ENCODE measurements at places on chromosomes 2 and 18.

GRCh38 chr2:64295326-64296139 is 151.3 kb upstream of the PELI1 start:
- no peak for DNase-seq

DNA sequence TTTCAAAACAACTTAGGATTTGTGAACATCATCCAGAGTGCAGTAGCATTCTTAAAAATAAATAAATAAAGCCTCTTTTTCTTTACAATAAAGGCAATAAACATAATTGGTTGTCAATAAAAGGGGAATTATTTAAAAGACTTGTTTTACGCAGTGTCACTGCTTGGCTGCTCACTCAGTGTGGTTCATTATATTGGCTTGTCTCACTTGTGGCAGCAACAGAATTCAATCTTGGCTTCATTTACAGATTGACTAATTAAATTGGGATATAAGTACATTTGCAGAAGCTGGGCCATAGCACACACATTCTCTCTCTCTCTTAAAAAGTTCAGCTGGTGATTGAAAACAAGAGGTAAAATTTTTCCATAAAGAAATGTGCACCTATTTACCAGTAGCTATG is 1027.6 kb downstream of the LRP1B start:
- no peak for DNase-seq

DNA sequence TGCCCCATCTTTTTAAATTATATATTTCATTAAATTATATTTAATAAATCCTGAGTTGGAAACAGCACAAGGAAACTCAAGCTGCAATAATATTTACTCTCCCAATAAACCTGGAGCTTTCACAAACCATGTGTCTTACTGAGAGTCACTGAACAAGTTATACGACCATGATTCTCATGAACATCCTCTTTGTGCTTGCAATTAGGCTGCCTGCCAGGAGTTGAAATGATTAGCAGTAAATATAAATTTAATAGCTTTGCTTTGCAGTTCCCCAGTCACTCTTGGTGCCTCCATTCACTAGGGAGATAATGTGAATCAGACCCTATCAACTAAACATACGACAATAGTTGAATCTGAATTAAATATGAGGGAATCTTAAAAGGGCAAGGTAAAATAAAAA is 905.1 kb downstream of the NRXN1 start:
- DNase-seq, result peak; percentile 15

DNA sequence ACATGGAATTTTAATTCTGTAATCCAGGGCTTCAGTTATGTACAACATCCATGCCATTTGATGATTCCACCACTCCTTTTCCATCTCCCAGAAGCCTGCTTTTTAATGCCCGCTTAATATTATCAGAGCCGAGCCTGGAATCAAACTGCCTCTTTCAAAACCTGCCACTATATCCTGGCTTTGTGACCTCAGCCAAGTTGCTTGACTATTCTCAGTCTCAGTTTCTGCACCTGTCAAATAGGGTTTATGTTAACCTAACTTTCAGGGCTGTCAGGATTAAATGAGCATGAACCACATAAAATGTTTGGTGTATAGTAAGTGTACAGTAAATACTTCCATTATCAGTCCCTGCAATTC is 108.7 kb downstream of the XRCC5 start:
- no peak for DNase-seq
